ENCODE measurements at places on chromosomes 7 and 10. TPM values are rescaled to one million over a fixed set of nuclear protein-coding genes. Genes with fewer than 3 reads are reported as not detected.

DNA sequence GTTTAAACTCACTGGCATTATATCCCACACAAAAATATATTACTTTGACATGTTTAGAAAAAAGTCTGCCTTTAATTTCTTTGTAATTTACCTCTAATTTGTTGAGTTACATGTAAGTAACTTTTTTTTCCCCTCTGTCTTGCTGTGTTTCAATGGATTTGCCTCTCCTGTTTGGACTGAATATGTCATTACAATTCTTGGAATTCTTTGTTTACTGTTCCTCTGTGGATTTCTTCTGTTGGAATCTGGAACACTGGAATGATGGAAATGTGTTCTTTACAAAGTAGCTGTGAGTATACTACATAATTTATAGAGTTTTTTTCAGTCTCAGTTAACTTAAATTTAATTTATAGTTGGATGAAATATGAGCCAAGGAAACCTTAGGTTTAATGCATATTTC, 30.4 kb downstream of the SEPTIN7 start:
- DNase-seq: no peak

- DNase-seq: peak; percentile 41
Observed at GRCh38 chr10:12194752-12195271, 879 bp downstream of the NUDT5 start.

DNA sequence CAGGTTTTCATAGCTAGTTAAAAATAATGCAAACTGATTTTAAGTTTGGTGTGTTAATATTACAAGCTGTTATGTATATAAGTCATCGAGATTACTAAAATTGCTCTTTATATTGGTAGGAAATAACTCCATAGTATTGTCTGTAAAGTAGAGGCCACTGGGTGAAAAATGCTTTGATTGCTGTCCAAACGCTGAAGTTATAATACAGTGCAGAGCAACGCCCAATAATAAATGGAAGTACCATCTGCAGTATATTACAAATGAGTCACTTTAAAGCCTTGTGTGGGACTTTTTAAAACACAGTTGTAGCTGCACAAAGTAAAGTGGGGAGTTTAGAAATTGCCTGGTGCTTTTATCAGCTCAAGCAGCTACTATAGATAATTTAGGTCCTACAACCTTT, 196.1 kb downstream of the NXPH1 start:
- no peak for DNase-seq

DNA sequence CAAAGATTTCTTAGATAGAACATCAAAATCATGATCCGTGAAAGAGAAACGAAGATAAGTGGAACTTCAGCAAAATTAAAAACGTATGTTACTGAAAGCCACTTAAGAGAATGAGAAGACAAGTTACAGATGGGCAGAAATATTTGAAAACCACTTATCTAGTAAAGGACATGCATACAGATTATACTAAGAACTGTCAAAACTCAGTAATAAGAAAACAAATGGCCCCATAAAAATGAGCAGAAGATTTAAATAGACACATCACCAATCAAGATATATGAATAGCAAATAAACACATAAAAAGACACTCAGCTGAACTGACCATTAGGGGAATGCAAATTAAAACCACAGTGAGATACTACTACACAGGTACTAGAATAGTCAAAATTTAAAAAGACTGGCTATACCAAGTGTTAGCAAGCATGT, 343.7 kb downstream of the PTEN start:
- DNase-seq: no peak

DNA sequence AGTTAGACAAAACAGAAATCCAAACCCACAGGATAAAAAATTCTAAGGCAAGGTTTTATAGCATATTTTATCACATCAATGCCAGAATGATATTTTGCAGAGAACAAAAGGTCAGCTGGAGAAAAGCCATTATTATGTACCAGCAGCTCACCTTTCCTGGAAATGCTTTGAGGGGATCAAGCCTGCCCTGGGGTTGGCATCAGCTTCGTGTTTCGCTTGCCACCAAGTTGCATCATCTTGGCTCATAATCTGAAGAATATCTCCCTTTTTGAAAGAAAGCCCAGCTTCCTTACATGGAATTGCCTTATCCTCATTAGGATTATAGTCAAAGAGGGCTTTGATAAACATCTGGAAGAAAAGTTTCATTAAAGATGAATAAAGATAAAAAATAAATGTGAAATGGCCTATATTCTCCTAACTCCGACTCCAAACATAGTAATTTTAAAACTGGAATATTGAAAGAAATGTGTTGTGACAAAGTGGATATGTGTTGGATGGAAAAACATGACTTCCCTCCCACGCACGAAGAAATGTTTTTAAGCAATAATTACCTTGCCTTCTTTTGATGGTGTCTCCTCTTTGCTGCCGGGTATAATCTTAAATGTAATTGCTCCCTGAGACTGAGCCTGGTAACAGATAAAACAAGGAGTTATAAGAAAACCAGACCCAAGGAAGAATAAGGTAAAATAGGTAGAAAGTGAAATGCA, 121.3 kb upstream of the ODAD2 start:
- no peak for DNase-seq

GRCh38 chr7:50352282-50352681, 47.8 kb downstream of the IKZF1 start:
- DNase-seq: no peak

DNA sequence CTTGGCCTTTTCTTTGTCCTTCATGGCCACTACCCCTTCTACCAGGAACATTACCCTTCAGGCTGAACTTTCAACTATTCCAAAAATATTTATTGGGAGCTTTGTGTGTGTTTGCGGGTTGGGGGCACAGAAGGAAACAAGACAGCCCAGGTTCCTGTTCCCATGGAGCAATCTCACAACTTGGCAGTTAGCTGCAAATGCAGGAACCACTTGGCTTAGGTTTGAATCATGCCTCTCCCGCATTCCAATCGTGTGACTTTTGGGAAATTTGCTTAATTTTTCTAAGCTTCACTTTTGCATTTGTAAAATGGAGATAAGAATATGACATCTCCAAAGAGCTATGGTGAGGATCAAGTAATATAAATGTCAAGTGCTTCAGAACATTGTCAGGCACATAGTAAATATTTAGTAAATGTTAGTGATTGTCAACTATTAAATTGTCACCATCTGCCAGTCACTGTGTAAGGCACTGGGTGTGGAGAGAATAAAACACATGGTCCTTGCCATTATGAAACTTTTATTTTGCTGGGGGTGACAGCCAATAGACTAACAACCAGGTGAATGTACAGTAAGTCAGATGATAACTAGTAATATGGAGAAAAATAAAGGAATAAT, 277.1 kb downstream of the SNX13 start:
- peak; percentile 69 for DNase-seq

- peak; percentile 52 for DNase-seq
Observed at GRCh38 chr10:69957886-69958555, 94.6 kb upstream of the MACROH2A2 start.

DNA sequence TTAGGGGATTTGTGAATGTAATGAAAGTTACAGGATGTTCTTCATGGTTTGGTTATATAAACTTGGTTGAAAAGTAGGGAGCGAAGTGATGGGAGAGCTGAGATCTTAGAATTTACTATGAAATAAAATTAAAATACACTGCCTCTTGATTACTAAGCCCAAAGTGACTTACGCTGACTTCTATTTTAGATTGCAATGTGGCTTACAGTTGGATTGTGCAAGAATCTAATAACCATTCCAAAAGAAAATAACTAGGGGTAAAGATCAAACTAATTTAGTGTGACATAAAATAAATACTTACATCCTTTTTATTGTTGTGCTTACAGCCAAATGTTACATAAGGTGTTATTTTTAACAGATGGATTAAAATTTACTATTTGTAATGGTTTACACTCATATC, 15.3 kb downstream of the WNT16 start:
- DNase-seq: no peak

GRCh38 chr10:78549140-78549935, 515.7 kb downstream of the RPS24 start:
- DNase-seq: no peak

DNA sequence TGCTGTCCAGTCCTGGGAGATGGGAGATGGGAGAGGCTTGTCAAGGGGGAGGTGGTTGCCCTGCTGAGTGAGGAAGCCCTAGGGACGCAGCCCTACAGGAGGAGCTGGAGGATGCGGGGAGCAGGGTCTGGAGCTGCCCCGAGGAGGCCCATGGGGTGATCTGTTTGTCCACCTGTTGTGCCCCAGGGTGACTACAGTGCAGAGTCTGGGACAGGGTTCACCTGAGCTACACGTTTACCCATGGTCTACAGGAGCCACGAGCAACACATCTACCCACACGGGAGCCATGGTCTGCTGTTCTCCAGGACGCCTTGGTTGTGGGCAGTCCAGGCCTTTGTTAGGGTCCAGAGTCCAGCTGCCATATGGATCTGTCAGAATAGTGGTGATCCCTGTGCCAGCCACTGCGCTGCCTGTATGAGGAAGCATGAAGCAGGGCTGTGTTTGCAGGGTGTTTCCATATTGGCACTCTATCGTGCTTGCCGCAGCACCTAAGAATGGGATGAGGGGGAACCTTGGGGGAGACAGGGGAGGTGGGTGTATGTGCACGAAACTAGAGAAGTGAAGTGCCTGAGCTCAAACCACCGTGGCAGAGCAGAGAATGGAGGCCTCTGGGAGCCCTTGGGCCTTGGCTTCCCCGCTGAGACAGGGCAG, 23.7 kb downstream of the ZNF775 start:
- DNase-seq: no peak

- DNase-seq: peak; percentile 7
Observed at GRCh38 chr7:92020636-92021035, 80.0 kb downstream of the AKAP9 start.

GRCh38 chr7:130387306-130387627, 7.0 kb downstream of the CPA1 start:
- no peak for DNase-seq

GRCh38 chr10:62610649-62611229, 193.8 kb upstream of the ADO start:
- DNase-seq: peak; percentile 49

- DNase-seq: no peak
Observed at GRCh38 chr7:6232116-6232515, 40.3 kb downstream of the CYTH3 start.

- peak; percentile 24 for DNase-seq
Observed at GRCh38 chr10:43857206-43857930, 208.7 kb upstream of the ZNF32 start.

DNA sequence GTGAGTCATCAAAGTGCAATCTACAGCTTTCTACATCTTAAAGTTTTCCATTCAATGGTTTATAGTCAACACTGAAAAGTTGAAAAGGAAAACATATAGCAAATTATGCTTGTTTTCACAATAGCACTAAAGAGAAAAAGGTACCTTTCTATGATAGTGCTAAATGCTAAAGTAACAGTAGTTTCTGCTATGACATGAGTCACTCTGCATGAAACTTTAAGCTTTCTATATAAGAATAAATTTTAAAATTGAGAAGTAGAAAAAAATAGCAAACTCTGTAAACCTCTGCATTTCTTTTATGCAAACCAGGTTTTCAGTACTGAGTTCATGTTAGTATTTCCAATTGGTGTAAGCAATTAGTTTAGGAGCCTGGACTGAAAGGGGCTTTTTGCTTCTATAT, 31.2 kb upstream of the TMEM168 start:
- DNase-seq: no peak

DNA sequence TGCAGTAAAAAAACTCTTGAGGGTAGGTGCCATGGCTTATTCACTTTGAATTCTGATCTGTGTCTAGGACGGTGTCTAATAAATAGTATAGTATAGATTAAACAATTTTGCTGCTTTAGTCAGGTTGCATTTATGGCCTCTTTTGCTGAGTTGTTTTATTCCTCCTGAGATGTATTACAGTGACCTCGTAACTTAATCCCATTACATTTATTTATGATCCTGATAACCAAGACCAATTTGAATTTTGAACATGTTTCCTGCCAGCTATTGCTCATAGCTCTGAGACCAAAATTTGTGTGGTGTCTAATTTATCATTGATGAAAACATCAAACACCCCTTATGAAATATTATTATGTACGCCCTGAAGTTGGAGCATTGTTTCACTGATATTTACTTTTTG, 381.9 kb upstream of the SEMA3C start:
- DNase-seq: no peak

GRCh38 chr10:88990384-88991160, at the start of gene FAS:
TSS of gene FAS (plus strand) at chr10:88990798. CDS start at chr10:88990877, 79 bp downstream.
- peak; percentile 96 for DNase-seq

- peak; percentile 4 for DNase-seq
Observed at GRCh38 chr7:27999829-28000228, 180.8 kb downstream of the JAZF1 start.

DNA sequence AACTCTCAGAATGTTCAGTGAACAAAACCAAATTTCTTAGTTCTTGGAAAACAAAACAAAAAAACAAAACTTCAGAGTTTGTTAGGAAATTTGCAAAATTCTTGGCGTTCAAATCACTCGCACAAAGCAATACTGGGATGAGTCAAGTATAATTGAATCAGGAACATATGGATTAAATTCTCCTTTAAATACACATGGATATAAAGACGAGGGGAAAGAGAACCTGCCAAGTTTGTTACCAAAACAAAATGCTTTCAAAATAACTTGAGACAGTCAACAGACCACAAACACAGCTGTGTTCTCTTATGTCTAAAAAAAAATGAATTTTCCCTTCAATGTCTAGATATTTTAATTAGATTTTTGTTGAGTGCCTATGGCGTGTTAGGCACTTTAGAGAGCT, 93.5 kb upstream of the MPP7 start:
- DNase-seq: no peak

- DNase-seq: no peak
Observed at GRCh38 chr7:150502519-150502918, 12.2 kb upstream of the GIMAP7 start.

- no peak for DNase-seq
Observed at GRCh38 chr10:18743926-18744325, 84.7 kb downstream of the ARL5B start.

DNA sequence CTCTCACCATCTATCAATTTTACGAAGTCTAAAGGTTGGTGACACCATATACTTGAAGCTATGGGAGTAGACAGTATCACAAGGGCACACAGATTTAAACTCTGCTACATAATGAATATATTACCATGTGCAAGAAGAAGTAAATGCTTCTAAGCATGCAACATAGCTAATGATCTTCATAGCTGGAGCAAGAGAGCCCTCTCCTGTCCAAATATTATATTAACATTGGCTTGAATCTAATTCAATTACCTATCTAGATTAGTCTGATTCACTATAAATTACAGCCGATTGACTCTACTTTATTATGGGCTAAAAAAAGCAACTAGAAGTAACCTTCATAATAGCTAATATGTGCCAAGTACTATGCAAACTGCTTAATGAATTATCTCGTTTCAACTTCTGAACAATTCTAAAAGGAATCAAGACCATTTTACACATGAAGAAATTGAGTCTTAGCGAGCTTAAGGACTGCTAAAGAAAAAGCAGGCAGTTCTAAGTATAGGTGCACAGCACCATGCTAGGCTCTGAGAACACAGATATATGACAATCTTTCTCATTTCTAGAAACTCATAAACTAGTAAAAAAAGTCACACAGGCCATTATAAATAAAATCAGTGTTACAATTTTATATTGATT, 21.9 kb downstream of the FRA10AC1 start:
- peak; percentile 35 for DNase-seq

- DNase-seq: no peak
Observed at GRCh38 chr10:12113627-12114026, 15.8 kb upstream of the SEC61A2 start.

- peak; percentile 99 for DNase-seq
Observed at GRCh38 chr7:20352573-20353306, 22.0 kb downstream of the ITGB8 start.

The CALCR gene
- total RNA-seq: not detected

The KIFBP gene
- 39.3 TPM for total RNA-seq

The ZNF33B gene
- 15.0 TPM for total RNA-seq

The BMPER gene
- not detected for total RNA-seq

The AGAP5 gene
- 8.5 TPM for total RNA-seq

The CYP2C19 gene
- total RNA-seq: not detected

The FAM25G gene
- total RNA-seq: 2.9 TPM

The PRSS37 gene
- not detected for total RNA-seq

The ACTL6B gene
- total RNA-seq: not detected

The TUBAL3 gene
- total RNA-seq: 0.17 TPM

The TAS2R5 gene
- total RNA-seq: 3.5 TPM
